HepG2 (cell line): ENCODE measurements at places on chromosomes 3 and 15.
A peak's percentile ranks its signal among the peaks of the same experiment; 100 is the strongest.

GRCh38 chr3:87761341-87761740 lies 297.5 kb downstream of the CGGBP1 start:
- no peak for DNase-seq

DNA sequence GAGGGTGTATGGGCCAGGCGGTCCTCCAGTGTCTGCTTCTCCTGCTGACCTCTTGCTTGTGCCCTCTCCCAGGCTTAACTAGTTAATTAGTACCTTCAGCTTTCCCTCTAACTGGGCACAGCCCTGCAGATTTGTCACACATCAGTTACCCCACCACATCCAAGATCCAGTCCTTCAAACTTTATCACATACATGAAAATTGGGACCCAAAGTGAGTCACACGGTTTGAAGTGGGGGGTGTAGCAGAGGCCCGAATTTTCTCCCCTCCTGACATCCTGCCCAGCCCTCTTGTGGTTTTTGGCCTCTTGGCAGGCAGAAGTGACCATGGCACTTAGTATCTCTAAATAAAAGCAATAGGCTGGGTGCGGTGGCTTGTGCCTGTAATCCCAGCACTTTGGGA lies 3.9 kb downstream of the MAPKAPK3 start:
- no peak for DNase-seq

DNA sequence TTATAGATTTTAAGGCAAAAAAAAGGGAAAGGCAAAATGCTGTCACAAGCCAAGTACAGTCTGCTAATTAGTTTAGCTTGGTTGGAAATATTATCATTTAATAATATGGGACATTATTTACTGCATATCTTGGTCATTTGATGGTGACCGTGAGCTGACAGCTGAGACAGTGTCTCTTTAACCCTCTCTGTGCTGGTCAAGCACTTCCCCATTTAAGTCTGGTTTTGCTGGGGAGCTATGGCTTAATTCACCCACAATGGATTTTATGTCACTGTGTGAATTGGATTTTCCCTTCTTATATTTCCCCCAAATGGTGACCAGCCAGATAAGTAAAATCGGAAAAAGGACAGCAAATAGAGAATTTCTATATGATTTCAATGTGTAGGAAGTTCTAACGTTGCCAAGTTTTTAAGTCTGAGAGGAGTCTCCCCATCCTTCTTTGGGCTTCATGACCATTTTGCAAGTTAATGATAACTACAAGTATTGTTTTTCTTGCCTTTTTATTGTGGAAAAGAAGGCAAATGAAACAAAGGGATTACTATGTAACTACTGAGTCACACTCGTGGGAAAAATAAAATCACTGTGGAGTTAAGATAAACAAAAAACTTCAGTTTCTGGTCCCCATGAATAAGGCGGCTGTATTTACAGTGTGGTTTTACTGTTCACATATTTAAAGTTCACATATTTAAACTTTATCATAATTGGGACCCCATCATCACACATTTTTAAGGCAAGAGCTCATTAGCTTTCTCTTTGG lies 373.5 kb downstream of the NR2F2 start:
- no peak for DNase-seq

DNA sequence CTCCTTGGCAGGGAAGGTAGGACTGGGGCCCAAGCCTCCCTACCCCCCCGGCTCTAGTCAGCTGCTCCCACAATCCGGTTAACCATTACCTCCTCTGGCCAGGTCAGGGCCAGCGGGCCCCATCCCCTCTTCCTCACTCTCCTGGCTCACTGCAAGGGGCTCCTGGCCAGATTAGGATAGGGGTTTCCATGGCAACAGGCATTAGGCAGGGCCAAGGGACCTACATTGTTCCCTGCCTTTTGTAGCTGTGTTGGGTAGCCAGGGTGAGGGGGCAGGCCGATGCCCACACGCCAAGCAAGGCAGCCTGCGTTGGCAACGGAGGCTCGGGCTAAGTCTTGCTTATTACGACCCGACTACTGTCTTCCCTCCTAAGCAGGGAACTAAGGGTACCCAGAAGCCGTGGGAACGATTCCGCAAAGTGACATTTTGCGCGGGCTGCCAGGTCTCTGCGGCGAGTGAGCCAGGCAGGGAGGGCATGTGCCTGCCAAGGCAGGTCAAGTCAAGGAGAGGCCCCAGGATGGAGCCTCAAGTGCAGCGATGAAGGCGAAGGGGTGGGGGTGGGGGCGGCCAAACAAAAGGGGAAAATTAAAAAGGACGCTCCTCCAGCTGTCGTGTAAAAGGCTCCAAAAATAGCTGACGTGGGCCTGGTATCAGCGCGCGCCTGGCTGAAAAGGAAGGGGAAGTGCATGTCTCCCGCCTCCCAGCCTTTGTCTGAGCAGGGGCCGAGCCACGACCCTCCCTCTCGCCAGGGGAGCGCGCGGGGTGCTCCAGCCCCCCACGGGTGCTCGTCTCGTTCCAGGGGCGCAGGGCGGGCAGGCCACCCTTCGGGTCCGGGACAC lies 919 bp downstream of the IDH2 start:
- DNase-seq, result no peak

GRCh38 chr3:98536456-98537017 lies 4.8 kb downstream of the GPR15 start:
- DNase-seq, result no peak

- DNase-seq, result peak; percentile 21
These were observed 274.1 kb downstream of the MECOM start for GRCh38 chr3:169389211-169389924.

DNA sequence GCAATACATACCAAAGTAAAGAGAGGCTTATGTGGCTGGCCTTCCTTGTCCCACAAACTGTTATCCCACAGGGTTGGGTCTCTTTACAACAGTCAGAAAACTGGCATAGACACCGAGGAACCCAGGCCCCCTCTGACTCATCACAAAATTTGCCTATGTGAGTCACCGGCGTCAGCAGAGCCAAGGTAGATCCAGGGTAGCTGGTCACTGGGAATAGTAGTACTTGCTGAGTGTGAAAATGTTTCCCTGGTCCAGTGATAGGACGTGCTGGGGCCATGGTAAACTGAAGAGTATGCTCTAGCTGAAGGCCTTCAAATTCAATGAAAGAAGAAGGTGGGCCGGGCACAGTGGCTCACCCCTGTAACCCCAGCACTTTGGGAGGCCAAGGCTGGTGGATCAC lies 27.1 kb upstream of the SKIL start:
- DNase-seq, result peak; percentile 68

DNA sequence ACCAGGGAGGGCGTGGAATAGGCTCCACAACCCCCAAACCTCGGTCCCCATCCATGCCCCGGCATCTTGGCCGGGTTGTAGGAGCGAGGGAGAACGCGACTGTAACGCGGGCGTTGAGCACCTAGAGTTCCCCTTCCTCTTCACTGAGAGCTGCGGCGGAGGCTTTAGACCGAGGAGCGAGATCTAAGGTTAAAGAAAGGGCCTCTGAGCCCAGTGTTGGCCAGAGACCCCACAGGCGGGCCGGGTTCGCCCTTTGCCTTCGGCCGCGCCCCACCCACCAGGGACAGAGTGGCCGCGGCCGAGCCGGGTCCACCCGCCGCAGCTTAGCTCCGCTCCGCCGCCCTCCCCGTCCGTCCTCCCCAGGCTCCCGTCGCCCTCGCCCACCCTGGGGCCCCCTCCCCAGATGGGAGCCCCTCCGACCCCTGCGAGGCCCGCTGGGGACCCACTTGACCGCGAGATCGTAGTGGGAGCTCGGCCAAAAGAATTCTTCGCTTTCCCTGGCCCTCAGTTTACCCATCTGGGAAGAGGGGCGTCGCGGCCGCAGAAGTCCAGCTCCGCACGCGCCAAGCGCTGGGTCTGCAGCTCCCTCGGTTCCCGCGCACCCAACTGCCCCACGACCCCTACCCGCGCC lies 425 bp downstream of the ANPEP start:
- DNase-seq, result no peak

DNA sequence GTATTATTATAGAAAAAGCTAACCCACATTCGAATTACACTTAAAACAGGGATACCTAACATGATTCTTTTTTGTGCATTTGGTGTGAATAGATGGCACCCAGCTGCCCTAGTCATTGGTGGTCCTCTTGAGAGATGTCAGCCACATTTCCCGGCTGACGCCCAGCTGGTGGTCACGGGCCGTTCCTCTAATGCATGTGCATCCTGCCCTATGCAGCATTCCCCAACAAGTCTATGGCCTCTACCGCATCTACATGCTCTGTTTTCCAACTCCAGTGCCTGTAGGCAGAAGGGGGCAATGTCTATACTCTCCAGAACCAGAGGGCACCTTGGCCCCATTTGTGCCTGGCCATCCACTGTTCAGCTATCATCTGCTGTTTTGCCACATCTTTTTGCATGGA lies 78.6 kb upstream of the PRICKLE2 start:
- DNase-seq, result no peak

GRCh38 chr3:178584722-178585380 lies 48.6 kb downstream of the KCNMB2 start:
- no peak for DNase-seq

GRCh38 chr3:155323063-155323666 lies 29.7 kb upstream of the STRIT1 start:
- DNase-seq, result peak; percentile 62
